Stimulated activated CD4-positive, alpha-beta T cell treated with anti-CD3 and anti-CD28 coated beads, Interleukin-1b, Interleukin-23, amount 100 ng/mL, for 1 hour (primary cell): ENCODE measurements at places on chromosomes 13 and 19.

DNA sequence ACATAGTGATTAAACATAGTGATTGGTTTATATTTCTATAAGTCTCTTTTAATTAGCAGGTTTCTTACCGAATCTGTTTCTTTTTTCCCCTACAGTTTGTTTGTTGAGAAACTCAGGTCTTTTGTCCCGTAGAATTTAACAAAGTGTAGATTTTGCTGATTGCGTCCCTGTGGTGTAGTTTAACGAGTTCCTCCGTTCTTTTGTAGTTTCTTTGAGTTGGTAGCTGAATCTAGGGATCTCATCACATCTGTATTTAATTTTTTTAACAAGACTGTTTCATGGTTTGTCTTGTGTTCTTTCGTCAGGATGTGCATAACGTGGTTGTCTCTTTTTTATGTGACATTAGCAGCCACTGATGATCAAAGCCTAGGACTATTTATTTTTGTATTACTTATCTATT, 111.1 kb downstream of the AKAP11 start:
- DNase-seq: no peak

DNA sequence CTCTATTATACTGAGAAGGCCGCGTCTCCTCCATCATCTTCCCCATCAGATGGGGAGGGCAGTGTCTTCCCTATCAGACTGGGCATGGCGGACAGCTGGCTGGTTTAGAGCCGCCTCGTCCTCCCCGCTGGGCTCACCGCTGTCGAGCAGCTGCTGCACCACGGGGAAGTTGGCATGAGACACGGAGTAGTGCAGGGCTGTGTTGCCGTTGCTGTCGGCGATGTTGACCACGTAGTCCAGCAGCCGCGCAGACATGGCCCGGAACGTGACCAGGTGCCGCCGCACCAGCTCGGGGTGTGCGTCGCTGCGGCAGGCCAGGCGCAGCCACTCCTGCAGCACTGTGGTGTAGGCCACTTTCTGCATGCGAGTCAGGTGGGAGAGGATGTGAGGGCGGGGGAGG, 18.8 kb upstream of the SPC24 start:
- DNase-seq: no peak

GRCh38 chr13:48043789-48044503, 6.4 kb downstream of the NUDT15 start:
- no peak for DNase-seq

DNA sequence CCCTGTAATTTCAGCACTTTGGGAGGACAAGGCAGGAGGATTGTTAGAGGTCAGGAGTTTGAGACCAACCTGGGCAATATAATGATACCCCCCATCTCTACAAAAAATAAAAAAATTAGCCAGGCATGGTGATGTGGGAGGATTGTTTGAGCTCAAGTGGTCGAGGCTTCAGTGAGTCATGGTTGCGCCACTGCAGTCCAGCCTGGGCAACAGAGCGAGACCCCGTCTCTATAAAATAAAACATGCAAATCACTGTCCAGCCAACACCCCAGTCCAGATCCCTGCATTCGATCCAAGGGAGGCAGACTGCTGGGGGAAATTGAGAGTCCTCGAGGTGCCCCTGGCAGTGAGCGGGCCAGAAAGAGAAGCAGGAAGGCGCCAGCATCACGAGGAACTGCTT, 7.0 kb downstream of the CYTH2 start:
- no peak for DNase-seq

GRCh38 chr19:45179072-45179891, 698 bp downstream of the BLOC1S3 start:
- no peak for DNase-seq

DNA sequence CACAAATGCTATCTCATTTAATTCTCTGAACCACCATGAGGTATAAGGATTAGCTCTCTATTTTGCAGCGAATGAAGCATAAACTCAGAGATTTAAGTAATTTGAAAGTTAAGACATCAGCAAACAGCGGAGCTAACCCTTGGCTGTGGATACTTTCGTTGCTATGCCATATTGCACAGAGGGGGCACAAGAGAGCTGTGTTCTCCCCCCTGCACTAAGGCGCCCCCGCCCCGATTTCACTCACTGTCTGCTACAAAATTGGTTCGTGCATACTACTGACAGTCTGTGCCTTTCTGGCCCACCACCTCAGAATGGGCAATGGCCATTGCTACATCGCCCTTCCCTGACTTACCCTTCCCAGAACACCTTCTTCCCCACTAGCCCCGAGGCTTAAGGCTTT, 105.7 kb upstream of the OBI1 start:
- no peak for DNase-seq

DNA sequence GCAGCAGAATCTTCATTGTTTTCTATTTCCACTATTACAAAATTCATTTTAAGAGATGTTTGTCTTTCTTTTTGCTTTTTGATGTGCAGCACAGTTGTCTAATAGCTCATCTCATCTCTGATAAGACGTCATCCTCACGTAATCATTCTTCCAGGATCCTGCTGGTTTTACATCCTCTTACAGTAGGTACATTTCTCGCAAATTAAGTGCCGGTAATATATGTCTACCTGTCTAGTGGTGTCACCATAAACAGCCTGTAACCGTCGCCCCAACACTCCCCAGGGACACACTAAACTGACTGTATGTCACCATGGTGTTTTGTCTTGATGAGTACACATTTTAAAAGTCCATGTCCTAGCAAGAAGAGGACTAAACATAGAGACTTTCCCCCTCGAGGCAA, 94.5 kb upstream of the VSTM2B start:
- DNase-seq: no peak

DNA sequence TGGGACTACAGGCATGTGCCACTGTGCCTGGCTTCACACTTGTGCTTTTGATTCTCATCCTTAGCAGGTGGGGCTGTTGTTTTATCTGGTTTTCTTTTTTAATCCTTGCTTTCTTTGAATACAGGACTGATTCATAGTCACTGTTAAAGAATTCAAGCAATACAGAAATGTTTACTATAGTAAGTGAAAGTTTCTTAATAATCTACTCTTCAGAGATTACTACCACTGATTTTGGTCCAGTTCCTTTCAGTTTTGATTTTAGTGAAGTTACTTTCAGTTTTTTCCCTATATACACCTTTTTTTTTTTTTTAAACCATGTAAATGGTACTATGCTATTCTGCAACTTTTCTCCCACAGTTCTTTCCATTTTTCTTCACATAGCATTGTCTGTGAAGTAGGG, 53.6 kb downstream of the GATAD2A start:
- no peak for DNase-seq

DNA sequence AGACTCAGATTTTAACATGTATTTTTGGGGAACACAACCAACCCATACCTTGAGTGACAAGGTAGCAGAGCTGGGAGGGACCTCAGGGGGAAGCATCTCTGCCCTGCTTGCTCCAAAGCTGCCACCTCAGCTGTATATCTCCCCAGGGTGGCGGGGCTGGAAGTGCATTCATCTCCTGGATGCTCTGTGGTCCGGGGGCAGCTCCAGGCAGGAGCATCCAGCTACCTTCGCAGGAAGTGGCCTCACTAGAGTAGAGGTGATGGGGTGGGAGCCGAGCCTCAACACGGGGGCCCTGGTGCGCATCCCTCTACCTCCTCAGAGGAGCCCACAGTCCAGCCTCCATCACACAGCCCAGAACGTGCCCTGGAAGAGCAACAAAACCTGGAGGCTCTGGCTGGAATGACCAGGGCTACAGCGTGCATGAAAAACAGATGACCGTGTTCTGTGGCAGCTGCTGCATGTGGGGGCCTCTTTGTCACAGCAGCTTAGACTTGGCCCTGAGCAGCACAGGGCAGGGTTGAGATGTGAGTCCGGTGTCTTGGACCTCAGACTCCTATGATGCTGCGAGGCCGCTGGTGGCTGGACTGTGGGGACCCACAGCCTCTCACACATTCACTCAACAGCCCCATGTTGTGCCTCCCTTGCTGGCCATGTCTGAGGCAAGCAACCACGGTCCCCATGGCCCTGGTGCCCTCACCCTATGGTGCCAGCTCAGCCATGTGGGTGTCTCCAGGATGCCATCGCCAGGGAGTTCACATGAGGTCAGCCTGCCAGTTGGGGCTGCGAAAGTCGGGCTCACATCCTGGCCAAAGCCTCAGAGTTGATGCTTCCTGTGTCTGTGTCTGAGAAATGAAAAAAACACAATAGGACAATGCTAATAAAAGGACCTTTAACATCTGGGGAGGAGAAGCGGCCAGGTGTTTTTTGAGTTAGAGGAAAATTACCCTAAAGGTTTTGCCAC, 17.1 kb upstream of the GAS6 start:
- DNase-seq: no peak

GRCh38 chr13:51811920-51812451, 8.0 kb upstream of the DHRS12 start:
- DNase-seq: no peak

DNA sequence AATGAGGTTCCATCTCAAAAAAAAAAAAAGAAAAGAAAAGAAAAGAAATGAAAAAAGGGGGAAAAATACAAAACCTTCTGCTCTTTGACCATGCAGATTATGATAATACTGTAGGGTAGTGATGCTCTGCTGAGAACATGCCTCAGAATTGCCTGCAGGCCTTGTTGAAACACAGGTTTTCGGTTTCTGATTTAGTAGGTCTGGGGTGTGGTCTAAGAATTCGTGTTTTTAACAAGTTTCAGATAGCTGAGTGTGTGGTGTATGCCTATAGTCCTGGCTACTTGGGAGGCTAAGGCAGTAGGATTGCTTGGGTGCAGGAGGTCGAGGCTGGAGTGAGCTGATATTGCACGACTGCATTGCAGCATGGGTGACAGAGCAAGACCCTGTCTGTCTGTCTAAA, 14.9 kb upstream of the CYP2B6 start:
- no peak for DNase-seq

DNA sequence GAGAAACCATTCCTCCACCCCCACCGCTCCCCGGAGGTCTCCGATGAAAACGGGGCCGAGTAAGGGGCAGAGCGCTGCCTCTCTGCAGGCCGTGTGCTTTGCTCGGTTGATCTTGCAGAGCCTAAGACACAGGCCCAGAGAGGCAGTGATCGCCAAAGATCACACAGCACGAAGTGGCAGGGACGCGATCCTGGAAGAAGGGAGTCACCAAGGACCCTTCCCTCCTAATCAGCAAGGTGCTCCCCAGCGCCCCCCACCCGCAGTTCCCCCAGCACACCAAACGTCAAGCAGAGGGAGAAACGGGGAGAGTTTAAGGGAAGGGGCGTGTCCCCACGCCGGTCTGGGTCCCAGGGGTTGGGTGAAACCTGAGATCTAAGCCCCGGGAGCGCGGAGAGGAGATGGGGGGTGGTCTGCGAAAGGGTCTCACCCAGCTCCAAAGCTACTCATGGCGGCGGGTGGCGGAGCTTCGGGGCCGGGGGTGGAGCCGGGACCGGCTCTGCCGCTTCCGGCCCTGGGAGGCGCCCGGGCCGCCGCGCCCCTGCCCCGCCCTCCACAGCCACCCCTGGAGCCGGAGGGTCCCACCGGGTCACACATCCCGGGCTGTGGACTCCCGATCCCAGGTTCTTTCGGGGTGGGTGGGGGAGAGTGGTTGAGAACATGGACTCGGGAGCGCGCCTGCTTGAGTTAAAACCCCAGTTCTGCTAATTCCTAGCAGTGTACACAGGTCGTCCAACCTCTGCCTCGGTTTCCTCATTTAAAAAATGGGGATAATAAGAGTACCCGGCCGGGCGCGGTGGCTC, at the start of gene EML2:
Gene EML2, minus strand, starts transcription at position 468 of the 800 bp plus-strand sequence. Its CDS starts 21 bp downstream, at position 447.
- no peak for DNase-seq

DNA sequence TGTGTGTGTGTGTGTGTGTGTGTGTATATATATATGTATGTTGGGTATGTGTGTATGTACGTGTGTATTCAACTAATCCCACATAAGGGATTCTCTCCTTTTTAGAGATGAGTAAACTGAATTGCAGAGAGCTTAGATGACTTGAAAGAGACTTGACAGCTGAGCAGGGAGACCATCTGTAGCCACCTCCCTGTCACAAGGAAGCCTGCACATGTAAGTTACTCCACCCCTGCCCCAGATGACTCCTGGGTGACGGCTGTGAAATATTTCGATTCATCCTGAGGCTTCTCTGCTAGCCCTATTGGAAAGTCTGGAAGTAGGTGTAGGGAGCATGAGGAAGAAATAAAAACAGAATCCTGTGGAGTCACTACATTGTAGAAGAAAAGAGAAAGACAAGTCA, 480.4 kb downstream of the FOXO1 start:
- no peak for DNase-seq

- DNase-seq: no peak
These were observed 209.5 kb downstream of the DNAJC15 start for GRCh38 chr13:43232873-43233265.

DNA sequence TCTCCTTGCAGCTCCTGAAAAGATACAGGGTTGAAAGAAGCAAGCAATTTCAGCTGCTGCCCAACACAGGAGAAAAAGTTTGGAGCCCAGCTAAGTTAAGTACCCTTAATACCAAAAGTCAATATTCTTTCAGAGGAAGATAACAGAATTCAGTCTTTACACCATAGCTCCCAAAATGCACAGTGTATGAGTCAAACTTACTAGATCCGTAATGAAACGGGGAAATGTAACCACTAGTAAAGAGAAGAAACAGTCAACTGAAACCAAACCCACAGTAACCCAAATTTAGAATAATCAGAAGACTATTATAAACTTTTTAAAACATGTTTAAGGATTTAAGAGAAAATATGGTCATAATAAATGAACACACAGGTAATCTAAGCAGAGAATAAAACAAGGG, 45.2 kb downstream of the SUCLA2 start:
- no peak for DNase-seq
